Hepatic stellate cell (primary cell): ENCODE measurements at places on chromosomes 5 and 9.

DNA sequence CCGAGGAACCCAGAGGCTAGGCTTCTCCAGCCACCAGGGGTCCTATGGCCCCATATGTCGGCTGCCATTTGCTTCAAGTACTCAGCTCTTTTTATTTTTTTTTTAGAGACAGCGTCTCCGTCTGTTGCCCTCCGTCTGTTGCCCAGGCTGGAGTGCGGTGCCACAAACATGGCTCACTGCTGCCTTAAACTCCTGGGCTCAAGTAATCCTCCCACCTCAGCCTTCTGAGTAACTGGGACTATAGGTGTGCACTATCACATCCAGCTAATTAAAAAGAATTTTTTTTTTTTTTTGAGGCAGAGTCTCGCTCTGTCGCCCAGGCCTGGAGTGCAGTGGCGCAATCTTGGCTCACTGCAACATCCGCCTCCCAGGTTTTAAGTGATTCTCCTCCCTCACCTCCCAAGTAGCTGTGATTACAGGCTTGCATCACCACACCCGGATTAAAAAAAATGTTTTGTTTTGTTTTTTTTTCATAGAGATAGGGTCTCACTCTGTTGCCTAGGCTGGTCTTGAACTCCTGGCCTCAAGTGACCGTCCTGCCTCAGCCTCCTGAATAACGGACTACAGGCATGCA lies 8.9 kb downstream of the CERCAM start:
- DNase-seq: no peak

GRCh38 chr9:113301548-113301947 lies 1.6 kb downstream of the RNF183 start:
- DNase-seq: no peak

GRCh38 chr5:56814361-56814962 lies 887 bp upstream of the MAP3K1 start:
- DNase-seq: peak; percentile 18

- DNase-seq: no peak
Observed at GRCh38 chr9:134375011-134375390, 48.7 kb downstream of the RXRA start.

DNA sequence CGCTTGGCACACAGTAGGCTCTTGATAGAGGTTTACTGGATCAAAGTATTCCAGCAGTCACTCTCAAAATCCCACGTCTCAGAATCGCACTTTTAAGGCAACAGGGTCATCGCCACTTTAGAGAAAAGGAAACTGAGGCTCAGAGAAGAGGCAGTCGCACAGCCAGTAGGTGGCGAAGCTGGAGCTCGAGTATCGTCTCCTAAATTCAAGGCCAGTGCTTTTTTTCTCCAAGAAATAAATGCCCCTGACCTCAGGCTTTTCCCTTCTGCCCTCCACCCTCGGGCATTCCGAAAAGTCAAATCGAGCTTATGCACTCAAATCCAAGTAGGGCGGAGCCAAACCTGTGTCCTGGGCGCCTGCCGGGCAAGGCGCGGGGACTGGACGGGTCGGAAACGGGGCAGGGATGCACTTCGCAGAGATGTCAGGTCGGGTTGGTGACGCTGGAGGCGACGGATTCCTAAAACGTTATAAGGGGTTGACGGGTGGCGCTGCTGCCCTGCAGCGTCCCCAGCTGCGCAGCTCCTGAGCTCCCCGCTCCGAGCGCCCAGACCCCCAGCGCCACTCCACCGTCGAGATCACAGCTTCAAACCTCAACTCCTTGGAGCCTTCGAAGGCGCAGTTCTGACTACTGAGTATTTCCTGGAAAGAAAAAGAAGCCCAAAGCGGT lies 4.7 kb upstream of the FOXB2 start:
- DNase-seq: no peak

GRCh38 chr5:72649449-72649848 lies 142.2 kb upstream of the ZNF366 start:
- DNase-seq: no peak

DNA sequence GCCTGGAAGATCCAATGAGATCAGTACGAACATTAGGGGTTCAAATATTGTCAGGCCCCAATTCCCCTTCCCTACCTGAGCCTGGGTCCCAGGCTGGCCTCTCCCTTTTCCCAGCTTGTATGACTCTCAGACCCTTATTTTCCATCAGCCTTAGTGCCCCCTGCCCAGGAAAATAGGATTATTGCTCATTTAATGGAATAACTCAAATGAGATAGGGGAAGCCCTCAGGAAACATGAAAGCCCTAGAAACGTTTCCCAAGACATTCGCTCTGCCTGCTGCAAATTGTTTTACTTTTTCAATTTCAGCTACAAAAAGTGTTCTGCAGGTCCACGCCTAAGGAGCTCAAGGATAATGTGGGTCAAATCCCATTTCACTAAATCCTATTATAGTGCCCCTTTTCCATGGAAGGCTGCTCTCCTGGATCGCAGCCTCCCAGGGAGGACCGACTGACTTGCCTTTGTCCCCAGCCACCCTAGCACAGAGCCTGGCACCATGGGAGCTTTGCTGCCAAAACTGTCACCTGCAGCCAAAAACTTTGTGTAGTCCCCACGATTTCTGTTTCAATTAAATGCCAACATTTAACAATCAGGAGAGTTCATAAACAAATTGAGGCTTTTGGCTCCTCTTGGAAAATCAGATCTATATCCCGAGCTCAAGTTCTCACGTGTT lies 46.9 kb downstream of the THOC3 start:
- DNase-seq: peak; percentile 1

- DNase-seq: no peak
Observed at GRCh38 chr5:102624405-102624804, 125.6 kb upstream of the SLCO6A1 start.

DNA sequence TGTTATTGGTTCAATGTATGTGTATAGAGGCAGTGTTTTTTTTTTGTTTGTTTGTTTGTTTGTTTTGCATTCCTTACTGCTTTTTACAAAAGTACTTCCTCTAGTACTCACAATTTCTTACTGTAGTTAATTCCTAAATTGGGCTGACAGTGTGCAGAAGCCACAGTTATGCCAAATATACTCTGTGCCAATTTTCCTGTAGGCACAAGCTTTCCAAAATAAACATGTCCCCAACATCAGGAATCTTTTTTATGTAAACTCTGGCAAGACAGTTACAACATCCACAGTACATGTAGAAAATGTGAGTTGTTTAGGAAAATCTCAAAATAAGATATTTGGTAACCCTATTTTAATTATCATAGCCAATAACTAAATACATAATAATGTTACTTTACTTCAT lies 161.6 kb upstream of the TSLP start:
- DNase-seq: no peak

GRCh38 chr9:110599468-110599867 lies 19.9 kb upstream of the SVEP1 start:
- no peak for DNase-seq

- no peak for DNase-seq
Observed at GRCh38 chr9:89420397-89421178, 77.3 kb downstream of the SEMA4D start.

DNA sequence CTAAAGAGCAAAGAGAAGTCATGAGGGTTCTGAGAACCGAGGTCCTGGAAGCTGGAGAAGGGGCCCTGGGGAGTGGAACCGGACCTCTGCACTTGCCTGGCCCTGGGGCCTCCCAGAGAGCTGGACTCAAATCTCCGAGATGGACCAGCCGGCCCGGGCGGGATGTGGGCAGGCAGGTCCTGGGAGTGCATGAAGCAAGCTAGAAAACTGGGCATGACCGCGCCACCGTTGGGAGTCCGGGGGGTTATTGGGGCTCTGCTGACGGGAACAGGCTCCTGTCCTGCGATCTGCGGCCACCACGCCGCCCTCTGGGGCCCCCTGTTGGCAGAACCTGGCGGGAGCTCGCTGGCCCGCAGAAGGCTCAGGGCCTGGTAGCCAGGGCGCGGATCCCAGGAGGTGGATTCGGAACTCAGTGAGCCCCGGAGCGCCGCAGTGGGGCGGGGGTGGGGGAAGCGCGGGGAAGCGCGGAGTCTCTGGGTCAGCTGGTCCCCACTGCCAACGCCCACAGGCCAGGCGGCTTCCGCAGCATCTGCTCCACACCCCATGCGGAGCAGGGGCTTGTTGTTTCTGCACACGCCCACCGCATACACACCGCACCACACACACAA lies 150.6 kb downstream of the ERCC6L2 start:
- DNase-seq: no peak
